ENCODE measurements at places on chromosomes 11 and 22.

- DNase-seq: no peak
Observed at GRCh38 chr11:31558001-31558400, 48.4 kb downstream of the ELP4 start.

DNA sequence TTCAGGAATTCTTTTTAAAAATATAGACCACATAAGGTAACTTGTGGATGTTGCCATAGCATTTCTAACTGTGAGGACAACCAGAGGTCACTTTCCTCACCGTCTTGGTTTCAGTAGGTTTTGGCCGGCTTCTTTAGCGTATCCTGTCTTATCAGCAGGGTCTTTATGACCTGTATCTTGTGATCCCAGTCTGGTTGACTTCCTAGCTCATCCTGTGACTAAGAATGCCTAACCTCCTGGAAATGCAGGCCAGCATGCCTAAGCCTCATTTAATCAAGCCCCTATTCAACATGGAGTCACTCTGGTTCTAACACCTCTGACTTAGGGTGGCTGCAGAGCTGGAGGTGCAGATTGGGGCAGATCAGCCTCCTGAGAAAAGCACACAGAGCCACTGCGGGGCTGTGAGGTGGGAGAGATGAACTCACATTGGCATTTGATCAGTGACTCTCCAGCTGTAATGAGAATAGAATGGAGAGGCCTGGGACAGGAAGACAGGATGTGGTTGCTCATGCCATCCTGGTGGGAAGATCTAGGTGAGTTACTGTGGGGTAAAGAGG, 41.1 kb upstream of the TOP3B start:
- no peak for DNase-seq

DNA sequence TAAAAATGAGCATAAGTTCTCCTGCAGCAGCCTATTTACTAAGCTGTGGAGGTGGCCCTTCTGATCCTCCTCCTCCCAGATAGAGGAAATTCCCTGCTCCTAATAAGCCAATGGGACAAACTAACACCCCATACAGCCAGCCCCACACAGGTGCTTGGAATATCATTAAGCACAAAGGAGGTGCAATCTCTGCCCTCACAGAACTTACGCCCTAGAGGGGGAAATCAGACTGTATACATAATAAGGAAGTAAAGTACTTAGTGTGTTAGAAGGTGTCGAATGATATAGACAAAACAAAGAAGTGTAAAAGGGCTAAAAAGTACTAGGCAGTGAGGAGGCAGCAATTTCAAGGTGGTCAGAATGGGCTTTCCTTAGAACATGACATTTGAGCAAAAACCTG, 5.8 kb downstream of the MS4A12 start:
- no peak for DNase-seq

GRCh38 chr11:2401436-2401984, 960 bp downstream of the TSSC4 start:
- no peak for DNase-seq

- no peak for DNase-seq
Observed at GRCh38 chr11:113329725-113330124, 15.3 kb downstream of the TTC12 start.

DNA sequence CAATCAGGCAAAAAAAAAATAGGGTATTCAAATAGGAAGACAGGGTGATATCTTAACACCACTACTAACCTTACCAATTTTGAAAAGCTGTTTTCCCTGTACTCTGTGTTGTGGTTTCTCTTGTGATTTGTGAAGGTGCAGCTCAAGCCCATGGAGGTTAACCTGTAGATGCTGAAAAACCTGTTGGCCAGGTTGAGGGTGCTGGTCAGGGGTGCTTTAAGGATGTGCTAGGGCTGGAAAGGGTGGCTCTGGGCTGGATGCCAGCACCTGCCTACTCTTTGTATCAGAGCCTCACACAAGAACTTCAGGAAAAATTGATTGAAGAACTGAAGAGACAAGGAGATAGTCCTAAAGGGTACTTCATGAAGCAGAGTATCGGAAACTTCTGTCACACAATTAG, 18.3 kb upstream of the OR5M8 start:
- no peak for DNase-seq

DNA sequence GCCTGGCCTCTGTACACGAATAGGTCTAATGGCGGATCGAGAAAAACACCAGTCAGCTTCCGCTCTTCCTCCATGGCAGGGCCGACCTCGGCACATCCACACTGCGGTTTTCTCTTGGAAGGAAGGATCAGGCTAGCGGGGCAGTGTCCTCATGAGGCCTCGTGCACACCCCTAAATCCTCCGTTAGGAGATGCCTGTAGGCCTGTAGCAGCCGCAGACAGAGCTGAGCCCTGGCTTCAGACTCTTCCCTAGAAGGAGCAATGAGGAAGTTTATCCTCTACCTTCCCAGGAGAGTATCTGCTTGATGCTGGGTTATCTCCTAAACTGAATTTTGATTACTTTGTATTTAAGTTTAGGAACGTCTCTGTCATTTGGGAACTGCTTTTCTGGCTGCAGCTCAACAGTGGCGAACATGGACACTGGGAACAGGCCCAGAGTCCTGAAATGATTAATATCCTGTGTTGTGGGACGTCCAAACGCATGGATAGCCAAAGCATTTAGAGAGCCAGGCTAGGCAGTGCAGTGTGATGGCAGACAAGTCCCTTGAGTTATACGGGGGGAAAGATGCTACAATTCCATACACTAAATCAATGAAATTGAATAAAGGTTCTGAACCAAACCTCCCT, 16.5 kb upstream of the BMAL1 start:
- no peak for DNase-seq

GRCh38 chr22:23753385-23753784, 840 bp downstream of the VPREB3 start:
- DNase-seq: no peak

DNA sequence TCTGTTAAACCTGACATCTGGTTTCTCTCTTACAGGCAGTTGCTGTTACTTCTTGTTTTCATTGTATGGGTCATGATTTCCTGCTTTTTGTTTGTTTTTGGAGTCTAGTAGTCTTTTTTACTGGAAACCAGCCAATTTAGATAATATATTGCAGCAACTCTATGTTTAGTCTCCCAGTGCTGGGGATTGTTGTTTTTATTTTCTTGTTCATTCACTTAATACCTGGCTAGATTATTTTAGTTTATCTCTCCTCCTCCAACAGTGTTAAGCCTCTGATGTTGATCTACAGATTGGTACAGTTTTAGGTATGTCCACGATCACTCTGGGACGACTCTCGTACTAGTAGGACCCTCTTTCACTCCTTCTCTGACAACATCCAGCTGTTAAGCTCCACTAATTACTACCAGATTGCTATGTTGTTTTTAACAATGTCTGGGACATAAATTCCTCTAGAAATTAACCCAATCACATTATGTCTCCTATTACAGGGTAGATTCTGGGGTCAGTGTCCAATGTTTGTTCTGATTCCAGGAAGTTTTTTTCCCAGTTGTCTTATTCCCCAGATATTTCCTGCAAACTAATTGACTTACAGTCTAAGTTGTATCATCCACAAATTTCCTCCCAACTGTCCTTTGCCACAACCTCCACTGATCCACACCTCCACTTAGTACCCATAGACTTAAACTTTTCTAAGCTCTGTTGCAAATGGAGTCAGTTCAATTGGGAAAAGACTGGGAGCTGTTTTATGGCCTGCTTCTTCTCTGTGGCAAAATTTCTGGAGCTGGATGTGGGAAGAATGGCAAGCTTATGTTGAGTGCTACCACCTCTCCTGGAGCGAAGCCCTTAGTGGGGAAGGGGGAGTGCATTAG, 1280.6 kb upstream of the CNTN5 start:
- no peak for DNase-seq

DNA sequence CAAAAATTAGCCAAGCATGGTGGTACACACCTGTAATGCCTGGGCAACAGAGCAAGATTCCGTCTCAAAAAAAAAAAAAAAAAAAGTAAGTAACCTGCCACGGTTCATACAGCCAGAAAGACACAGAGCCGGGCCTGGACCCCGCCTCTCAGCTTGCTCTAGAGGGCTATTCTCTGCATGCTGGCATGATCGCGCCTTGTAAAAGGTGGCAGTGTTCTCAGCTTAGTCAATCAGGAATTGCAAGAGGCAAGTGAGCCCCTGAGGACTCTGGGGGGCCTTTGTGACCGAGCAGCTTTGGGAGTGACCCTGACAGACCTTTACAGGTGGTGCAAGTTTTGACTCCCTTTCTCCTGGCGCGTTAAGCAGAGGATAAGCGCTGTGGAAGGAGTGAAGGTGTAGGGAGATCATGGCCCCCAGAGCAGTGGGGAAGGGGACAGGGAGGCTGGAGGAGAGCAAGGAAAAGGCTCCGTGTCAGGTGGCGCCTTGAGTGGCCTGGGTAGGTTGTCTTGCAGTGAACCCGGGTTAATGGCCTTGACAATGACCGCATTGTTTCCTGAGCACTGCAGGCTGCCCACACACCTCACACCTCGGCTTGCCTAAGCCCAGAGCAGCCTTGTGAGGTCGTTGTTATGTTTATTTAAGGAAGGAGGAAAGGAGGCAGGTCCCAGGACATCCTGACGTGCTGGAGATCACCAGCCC, 48.9 kb downstream of the CDPF1 start:
- no peak for DNase-seq

DNA sequence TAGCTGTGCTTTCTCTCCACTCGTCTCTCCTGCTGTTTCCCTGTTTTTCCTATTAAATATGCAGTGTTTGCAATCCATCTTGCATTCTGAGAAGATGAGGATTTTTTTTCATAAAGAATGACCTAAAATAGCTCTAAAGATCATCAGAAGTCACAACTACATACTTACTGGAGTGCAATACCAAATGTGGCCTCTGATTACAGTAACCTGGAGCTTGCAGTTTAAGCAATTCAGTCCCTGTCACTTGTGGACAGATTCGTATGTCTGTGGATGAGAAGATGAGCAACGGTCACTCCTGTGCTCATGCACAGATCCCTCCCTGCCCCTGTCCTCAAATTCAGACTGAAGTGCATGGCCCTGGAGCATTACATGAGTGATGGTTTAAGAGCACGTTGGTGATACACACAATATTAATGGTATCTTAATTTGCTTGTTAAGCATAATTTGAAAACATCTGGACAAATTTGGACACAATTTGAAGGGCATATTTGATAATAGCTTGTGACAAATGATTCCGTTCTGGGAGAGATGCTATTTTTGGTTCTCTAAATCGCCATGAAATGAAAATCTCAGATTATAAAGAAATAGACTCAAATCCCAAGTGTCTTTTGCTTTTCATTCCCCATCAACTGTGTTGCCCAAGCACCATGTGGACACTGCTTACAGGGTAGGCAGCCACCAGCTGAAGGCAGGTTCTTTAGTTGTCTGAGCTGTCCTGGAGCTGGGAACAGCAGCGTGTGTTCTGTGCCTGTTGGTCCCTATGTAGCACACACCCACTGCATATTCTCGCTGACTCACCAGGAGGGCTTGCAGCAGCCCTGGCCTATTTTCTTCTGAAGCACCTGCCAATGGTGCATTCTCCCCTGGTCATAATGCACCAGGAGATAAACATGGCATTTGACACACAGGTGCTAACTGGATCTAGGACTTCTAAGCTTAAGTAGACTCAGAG, 32.6 kb upstream of the PRAME start:
- no peak for DNase-seq

GRCh38 chr11:108698844-108699642, 34.2 kb downstream of the DDX10 start:
- no peak for DNase-seq

- no peak for DNase-seq
Observed at GRCh38 chr11:15146271-15147003, 31.7 kb downstream of the INSC start.

GRCh38 chr11:70305501-70305900, 35.0 kb downstream of the PPFIA1 start:
- no peak for DNase-seq

DNA sequence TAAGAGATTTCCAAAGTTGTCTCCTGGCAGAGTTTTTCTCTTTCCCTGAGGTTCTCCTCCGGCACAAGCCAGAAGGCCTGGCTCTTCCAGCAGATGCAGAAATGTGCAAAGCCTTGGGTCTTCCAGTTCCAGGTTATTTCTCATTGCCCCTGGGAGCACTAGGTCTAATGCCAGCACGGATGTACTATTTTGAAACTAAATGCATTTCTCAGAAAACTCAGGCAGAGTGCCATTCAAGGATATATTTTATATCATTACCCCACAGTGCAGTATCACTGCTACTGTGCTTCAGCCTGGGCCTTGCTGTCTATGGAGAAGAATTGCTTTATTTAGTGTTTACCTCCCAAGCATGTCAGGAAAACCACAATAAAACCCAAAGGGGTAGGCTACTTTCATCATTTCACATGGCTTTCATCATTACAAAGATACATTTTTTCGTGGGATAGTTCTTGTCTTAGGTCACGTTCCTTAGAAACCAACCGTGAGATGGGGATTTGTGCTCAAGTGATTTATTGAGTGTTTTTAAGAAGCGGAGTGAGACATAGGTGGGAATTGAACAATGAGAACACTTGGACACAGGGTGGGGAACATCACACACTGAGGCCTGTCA, 22.4 kb upstream of the FZD4 start:
- no peak for DNase-seq

DNA sequence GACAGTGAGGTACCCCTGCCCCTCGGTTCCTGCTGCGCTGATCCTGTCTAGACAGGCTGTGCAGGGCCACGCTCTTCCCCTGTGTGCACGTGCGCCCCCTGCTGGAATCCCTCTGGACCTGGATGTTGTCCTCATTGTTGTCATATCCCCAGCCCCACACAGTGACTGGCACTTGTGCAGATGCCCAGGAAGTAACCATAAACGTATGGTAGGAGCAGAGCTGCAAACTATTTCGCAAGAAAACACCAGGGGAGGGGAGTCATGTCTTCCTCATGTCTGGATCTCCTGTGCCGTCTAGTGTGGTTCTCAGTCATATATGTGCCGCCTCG, 114.7 kb downstream of the CRYBB2 start:
- no peak for DNase-seq
